ENCODE measurements at places on chromosomes 4 and X. TPM values are rescaled to one million over a fixed set of nuclear protein-coding genes. Genes with fewer than 3 reads are reported as not detected.

PCDH19 gene
- 0.33 TPM for total RNA-seq

POF1B gene
- total RNA-seq = 24.1 TPM

TMEM128 gene
- total RNA-seq = 17.1 TPM

ANKRD17 gene
- total RNA-seq = 32.4 TPM

EMCN gene
- total RNA-seq = 3.4 TPM

RNF128 gene
- total RNA-seq = 18.9 TPM

- H3K27ac ChIP-seq = no peak overlapping the region
- no peaks in the 10 kb centered on the region for H3K27me3 ChIP-seq
- H3K4me3 ChIP-seq = no peak overlapping the region
- no peaks in the 10 kb centered on the region for H3K4me1 ChIP-seq
- DNase-seq = no peak
Observed at GRCh38 chrX:72584163-72584562, 11.5 kb upstream of the HDAC8 start.

DNA sequence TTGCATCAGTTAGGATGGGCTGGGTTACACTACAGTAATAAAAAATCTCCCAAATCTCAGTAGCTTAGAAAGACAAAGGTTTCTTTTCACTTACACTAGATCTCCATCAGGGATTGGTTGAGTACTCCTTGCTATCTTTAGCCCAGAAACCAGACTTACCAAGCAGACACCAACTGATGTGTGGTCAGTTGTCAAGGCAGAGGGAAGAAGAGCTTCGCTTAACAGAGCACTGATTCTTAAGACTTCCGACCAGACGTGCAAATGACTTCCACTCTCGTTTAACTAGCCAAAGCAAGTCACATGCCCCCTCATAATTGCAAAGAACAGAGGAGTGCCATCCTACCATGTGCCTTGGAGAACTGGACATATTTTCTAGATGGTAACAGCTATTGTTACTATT lies 5.7 kb upstream of the ZNF518B start:
- H3K27me3 ChIP-seq = no peaks in the 10 kb centered on the region
- no peak overlapping the region for H3K4me3 ChIP-seq
- H3K27ac ChIP-seq = no peak overlapping the region
- no peak for DNase-seq
- no peaks in the 10 kb centered on the region for H3K36me3 ChIP-seq
- H3K4me1 ChIP-seq = peaks cover 6% of the 10 kb centered on the region

GRCh38 chr4:32189130-32189529 lies 1469.0 kb downstream of the PCDH7 start:
- H3K4me1 ChIP-seq = no peaks in the 10 kb centered on the region
- no peak overlapping the region for H3K27ac ChIP-seq
- no peaks in the 10 kb centered on the region for H3K36me3 ChIP-seq

GRCh38 chrX:115952417-115953092 lies 218.0 kb upstream of the AGTR2 start:
- DNase-seq = no peak
- no peaks in the 10 kb centered on the region for H3K4me1 ChIP-seq
- no peaks in the 10 kb centered on the region for H3K27me3 ChIP-seq
- H3K4me3 ChIP-seq = no peak overlapping the region

DNA sequence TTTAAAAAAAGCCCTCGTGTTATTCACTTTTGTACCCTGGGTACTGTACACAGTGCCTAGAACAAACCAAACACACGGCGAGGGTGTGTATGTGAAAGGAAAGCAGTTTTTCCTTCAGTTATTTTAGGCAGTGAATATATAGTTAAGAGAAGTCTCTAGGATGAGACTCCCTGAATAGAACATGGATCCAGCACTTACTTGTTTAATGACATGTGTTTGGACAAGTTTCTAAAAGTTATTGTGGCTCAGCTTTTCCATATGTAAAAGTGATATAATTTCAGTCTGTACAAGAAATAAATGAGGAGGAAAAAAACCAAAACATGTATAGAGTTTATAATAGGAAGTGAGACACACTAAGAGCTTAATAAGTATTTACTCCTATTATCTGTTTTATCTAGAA lies 273.2 kb downstream of the ADGRL3 start:
- H3K27ac ChIP-seq = no peak overlapping the region
- H3K4me1 ChIP-seq = no peaks in the 10 kb centered on the region
- DNase-seq = no peak
- no peak overlapping the region for H3K4me3 ChIP-seq

DNA sequence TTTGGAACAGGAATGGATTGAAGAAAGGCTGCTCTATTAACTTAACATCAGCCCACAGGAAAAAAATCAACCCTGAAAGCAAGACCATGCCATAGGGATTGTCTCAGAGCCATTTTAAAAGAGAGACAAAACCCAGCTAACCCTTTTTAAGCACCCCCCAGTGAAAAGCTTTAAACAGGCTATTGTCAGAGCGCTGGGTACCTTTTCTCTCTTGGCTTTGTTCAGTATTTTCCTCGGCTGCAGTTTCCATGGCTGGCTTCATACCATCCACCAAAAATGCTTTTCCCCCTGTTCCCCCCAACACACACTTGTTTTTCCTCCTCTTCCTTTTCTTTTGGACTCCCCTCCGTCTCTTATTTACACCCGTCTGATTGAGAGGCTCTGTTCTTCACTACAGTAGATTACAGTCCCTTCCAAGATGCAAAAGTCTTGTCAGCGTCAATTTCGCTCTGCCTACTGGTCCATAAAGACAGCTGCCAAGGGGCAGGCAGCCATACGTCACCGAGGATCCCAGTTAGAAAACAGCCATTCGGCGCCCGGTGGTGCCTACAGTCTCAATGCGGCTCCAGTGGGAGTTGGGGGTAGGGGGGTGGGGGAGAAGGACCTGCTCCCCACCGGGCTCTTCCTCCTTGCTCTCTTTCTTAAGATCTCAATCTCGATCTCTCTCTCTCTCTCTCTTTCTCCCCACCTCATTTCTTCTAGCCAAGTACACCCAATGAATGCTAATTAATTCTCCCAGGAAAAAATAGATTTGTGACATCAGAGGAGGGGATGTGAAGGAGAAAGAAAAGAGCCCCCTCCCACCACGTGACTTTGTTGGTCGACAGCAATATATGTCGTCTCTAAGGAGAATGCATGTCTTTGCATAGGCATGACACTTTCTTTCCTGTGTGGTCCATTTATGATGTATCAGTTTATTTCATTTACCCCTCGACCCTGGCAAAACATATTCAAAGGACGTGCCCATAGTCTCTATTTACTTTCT lies at the start of gene GPM6B:
GPM6B (minus strand) TSS at position 451 of the 985 bp plus-strand sequence; CDS start at position 262, 189 bp downstream.
- DNase-seq = no peak
- H3K36me3 ChIP-seq = no peaks in the 10 kb centered on the region
- H3K27ac ChIP-seq = no peak within 1 kb of the TSS
- H3K4me1 ChIP-seq = no peaks in the 10 kb centered on the region

DNA sequence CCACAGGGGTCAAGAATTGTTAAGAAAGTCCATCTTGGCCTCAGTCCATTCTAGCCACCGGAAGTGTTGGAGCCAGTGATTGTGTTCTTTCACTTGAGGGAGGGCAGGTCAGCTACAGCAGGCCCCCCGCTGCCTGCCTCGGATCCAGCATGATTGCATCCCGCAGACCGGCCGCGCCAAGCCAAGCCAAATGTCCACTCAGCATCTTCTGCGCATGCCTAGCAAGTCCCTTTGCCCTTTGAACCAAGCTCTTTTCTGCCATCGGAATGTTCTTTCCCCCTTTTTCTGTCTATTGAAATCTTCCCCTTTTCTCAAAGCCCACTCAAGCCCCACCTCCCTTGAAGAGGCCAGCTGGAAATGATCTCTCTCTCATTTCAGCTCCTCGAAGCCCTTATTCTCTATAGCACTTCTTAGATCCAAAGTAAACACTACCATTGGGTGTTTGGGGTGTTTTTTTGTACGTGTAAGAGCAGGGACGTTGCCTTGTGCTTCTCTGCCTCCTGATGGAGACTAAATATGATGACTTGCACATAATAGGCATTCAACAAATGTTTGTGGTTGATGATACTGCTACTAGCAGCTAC lies 147.8 kb upstream of the BCOR start:
- H3K36me3 ChIP-seq = no peaks in the 10 kb centered on the region
- no peak overlapping the region for H3K4me3 ChIP-seq

- no peak overlapping the region for H3K27ac ChIP-seq
- H3K4me3 ChIP-seq = no peak overlapping the region
- no peaks in the 10 kb centered on the region for H3K36me3 ChIP-seq
- no peak for DNase-seq
- H3K27me3 ChIP-seq = no peaks in the 10 kb centered on the region
Observed at GRCh38 chr4:156538210-156538609, 433.4 kb downstream of the PDGFC start.

DNA sequence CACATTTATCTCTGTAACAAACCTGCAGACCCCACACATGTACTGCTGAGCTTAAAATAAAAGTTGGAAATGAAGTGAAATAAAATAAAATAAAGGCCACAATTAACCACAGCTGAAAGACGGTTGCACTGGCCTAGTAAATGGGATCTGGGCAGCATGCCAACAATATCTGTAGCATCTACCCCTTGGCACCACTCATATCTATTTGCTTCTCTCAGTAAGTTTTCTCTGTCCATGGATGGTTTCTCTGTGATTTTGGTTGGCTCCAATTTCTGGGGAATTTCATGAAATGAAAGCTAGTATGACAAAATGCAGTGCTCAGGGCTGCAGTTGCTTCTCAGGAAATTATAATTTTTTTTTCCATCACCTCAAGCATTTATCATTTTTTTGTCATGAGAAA lies 172.0 kb upstream of the IL15 start:
- H3K27ac ChIP-seq = no peak overlapping the region
- no peaks in the 10 kb centered on the region for H3K27me3 ChIP-seq
- no peak for DNase-seq
- no peak overlapping the region for H3K4me3 ChIP-seq
- H3K4me1 ChIP-seq = no peaks in the 10 kb centered on the region
- no peaks in the 10 kb centered on the region for H3K36me3 ChIP-seq

GRCh38 chr4:19562456-19562855 lies 689.2 kb upstream of the SLIT2 start:
- no peaks in the 10 kb centered on the region for H3K27me3 ChIP-seq
- H3K4me1 ChIP-seq = no peaks in the 10 kb centered on the region
- no peaks in the 10 kb centered on the region for H3K36me3 ChIP-seq
- no peak overlapping the region for H3K27ac ChIP-seq

GRCh38 chrX:78378476-78379115 lies 51.2 kb upstream of the CYSLTR1 start:
- H3K4me1 ChIP-seq = no peaks in the 10 kb centered on the region
- no peak overlapping the region for H3K27ac ChIP-seq
- no peaks in the 10 kb centered on the region for H3K27me3 ChIP-seq
- H3K4me3 ChIP-seq = no peak overlapping the region
- H3K36me3 ChIP-seq = no peaks in the 10 kb centered on the region

DNA sequence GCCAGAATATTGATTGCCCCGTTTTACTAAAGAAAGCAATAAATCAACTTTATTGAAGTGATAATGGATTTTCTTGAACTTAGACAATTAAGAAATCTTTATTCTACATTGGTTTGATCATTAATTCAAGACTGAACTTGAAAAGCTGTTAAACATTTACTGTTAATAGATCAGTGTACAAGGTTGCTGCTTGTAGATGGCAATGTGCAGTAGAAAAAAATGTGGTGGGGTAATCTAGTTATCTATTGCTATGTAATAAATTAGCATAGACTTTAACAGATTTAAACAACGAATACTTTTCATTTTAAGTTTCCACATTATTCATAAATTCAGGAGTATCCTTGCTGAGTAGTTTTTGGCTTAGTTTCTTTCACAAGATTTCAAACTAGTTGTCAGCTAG lies 612.5 kb downstream of the ACTRT1 start:
- no peaks in the 10 kb centered on the region for H3K27me3 ChIP-seq
- H3K27ac ChIP-seq = no peak overlapping the region
- no peak overlapping the region for H3K4me3 ChIP-seq
- no peaks in the 10 kb centered on the region for H3K4me1 ChIP-seq
- no peak for DNase-seq

GRCh38 chr4:1244978-1245471 lies 3.9 kb downstream of the CTBP1 start:
- DNase-seq = peak; percentile 29
- peaks cover 66% of the 10 kb centered on the region for H3K4me1 ChIP-seq
- H3K4me3 ChIP-seq = no peak overlapping the region

- H3K36me3 ChIP-seq = no peaks in the 10 kb centered on the region
- H3K27me3 ChIP-seq = no peaks in the 10 kb centered on the region
- no peak for DNase-seq
- no peak overlapping the region for H3K27ac ChIP-seq
Observed at GRCh38 chr4:2335729-2336101, 73.8 kb upstream of the MXD4 start.

- no peak overlapping the region for H3K4me3 ChIP-seq
- H3K4me1 ChIP-seq = peaks cover 30% of the 10 kb centered on the region
- no peaks in the 10 kb centered on the region for H3K27me3 ChIP-seq
- DNase-seq = no peak
Observed at GRCh38 chrX:150268839-150269355, 94.2 kb upstream of the MAMLD1 start.

DNA sequence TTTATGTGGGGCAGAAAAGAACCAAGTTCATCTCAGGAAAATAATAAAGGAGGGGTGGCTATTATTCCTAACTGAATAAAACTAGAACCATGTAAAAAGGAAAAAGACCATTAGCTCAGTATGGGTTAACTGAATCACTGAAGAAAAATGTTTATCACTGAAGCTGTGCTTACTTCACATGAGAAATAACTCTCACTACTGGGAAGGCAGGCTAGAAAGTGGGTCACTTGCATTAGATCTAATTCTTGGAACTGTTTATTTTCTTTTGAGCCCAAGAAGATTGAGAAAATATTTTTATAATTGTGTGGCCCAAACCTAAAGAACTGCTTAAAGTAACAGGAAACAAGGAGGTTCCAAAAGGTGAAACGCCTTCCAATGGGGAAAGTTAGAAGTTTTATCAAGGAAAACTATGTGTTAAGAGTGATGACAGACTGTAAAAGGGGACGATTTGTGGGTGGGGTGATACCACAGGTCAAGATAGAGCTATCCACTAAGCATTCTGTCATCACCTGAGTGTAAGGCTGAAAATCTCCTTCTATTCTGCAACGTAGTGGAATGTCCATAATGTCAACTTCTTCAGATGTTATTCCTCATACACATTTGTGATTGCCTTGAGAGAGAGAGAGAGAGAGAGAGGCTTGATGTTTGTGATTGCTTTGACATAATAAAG lies 1083.5 kb downstream of the PCDH7 start:
- H3K4me1 ChIP-seq = no peaks in the 10 kb centered on the region
- no peaks in the 10 kb centered on the region for H3K27me3 ChIP-seq
- H3K36me3 ChIP-seq = no peaks in the 10 kb centered on the region

GRCh38 chrX:107484002-107484726 lies 34.7 kb downstream of the FRMPD3 start:
- no peak for DNase-seq
- H3K4me1 ChIP-seq = no peaks in the 10 kb centered on the region
- no peak overlapping the region for H3K4me3 ChIP-seq
- H3K27me3 ChIP-seq = no peaks in the 10 kb centered on the region

- no peaks in the 10 kb centered on the region for H3K36me3 ChIP-seq
- no peak overlapping the region for H3K27ac ChIP-seq
- no peaks in the 10 kb centered on the region for H3K27me3 ChIP-seq
- no peak for DNase-seq
- no peaks in the 10 kb centered on the region for H3K4me1 ChIP-seq
Observed at GRCh38 chr4:164087733-164088132, 593.2 kb downstream of the TMA16 start.

GRCh38 chr4:144667500-144667899 lies 21.5 kb downstream of the HHIP start:
- H3K27ac ChIP-seq = no peak overlapping the region
- no peak overlapping the region for H3K4me3 ChIP-seq
- no peaks in the 10 kb centered on the region for H3K36me3 ChIP-seq
- no peaks in the 10 kb centered on the region for H3K27me3 ChIP-seq
